Panc1 (cell line): ENCODE measurements at places on chromosomes 5 and 9. TPM values are rescaled to one million over a fixed set of nuclear protein-coding genes. Genes with fewer than 3 reads are reported as not detected.

Gene NEUROG1
- not detected for total RNA-seq

Gene DOLK
- total RNA-seq, result 20.0 TPM

Gene FAM163B
- not detected for total RNA-seq

Gene RARS1
- 128 TPM for total RNA-seq

Gene SLC6A19
- total RNA-seq, result 0.23 TPM

Gene OR1J2
- not detected for total RNA-seq

Gene NR5A1
- 2.5 TPM for total RNA-seq

Gene JAK2
- total RNA-seq, result 2.3 TPM

Gene OR1Q1
- total RNA-seq, result not detected

Gene INSL4
- not detected for total RNA-seq

Gene EIF4E1B
- not detected for total RNA-seq

Gene TRIM7
- total RNA-seq, result 25.8 TPM

Gene AK1
- 62.1 TPM for total RNA-seq

Gene CDKN2B-AS1
- total RNA-seq, result not detected

Gene SPATA31D3
- total RNA-seq, result not detected

Gene ROPN1L
- 3.0 TPM for total RNA-seq

Gene TAF11L5
- not detected for total RNA-seq

Gene CDH9
- 0.10 TPM for total RNA-seq

Gene FOXD4L5
- 0.08 TPM for total RNA-seq
